ENCODE measurements at places on chromosomes 16 and 17. TPM values are rescaled to one million over a fixed set of nuclear protein-coding genes. Genes with fewer than 3 reads are reported as not detected.

DNA sequence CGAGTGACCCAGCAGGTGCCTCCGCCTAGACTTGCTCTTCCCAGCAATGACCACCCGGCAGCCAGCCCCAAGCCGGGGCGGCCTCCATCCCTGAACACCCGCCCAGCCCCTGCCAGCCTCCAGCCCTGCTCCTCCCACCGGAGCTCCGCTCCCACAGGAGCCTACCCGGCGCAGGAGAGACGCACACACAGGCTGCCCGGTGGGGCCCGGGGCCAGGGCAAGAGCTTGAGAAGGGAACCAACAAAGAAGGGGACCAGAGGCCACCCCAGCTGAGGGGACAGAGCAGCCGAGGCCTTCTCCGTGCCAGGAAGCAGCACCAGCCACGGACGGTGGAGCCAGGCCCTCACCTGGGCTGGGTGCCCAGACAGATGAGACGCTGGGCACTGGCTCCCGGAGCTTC is 13.8 kb downstream of the PKD1 start:
- DNase-seq = no peak

- no peak for DNase-seq
Observed at GRCh38 chr17:73349138-73349537, 37.3 kb upstream of the CDC42EP4 start.

The GPT2 gene
- total RNA-seq = 70.7 TPM

DNA sequence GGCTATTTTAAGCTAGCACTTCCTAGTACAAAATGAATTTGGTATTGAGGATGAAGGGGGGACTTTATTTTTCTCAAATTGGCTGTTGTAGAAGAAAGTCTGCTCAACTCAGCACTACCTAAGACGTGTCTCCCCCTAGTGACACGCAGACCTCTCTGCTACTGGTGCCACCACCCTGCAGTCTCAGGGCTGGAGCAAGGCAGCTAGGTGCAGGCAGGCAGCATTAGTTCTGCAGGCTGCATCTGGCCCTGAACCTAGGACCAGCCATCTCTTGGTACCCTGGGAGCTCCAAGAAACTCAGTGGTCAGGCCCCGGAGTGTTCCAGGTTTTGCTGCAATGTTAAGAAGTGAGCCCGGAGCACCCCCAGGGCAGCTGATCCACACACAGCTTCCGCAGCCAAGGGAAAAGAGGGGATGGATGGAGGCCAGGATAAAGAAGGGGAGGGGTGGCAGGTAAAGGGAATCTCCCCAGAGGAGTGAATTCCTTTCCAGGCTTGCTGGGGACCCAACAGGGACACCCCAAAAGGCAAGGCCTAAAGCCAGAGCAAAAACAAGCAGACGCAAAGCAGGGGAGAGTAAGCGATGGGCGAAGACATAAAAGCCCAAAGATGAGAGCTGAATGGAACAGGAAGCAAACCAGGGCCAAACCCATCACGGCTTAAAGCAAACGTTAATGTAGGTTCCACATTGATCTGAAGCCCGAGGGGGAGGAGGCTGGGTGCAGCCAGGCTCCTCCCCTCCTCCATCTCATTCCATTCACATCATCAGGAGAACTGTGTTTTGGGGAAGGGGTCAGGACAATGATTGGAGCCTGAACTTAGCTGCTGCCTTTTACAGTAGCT is 200.5 kb downstream of the ZFHX3 start:
- DNase-seq = peak; percentile 58

The ACSM2B gene
- total RNA-seq = not detected

DNA sequence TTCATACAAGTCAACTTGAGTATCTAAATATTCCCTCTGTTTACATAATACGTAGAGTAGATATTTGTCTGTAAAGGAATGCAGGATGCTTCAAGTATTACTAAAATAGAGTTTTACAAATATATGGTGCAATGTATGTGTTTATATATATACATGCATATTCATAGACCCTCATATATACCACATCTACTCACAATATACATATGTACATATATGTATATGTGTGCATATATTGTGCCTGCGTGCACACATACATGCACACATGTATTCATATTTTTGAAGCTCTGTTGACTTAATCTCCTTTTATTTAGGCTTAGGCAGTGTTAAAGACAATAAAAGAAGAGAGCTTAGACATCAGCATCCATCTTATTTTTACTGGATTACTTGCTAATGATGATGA is 616.6 kb upstream of the GOT2 start:
- no peak for DNase-seq

- DNase-seq = no peak
Observed at GRCh38 chr17:80224683-80225082, 4.5 kb downstream of the SLC26A11 start.

DNA sequence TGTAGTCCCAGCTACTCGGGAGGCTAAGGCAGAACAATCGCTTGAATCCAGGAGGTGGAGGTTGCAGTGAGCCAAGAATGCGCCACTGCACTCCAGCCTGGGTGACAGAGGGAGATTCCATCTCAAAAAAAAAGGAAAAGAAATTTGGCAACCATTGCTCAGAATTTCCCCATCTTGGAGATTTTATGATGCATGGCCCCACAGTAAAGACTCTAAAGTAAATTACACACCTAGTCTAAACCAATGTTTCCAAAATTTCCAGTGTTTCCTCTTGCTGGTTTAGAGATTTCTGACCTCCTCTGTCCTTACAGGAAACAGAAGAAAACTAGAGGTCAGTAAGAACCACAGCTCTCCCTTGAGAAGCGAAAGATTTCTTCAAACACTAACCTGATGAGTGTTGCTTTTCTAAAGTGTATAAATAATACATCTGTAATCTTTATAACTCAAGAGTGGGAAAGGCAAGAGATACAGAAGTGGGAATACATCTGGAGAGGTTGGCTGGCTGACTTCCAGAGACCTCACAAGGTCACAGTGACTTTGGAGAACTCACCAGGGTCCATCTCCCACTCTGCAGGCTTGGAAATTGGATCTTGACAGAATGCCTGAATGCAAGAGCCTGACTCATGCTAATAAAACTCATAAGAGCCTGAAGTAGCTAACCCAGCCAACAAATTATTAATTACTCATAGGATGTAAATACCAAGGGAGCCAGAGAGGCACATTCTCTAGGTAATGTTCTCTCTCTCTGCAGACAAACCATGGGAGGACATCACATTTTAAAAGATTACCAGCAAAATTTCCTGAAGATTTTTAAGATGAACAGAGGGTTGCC is 8.8 kb downstream of the ADAT1 start:
- DNase-seq = no peak

The SCNN1B gene
- 0.34 TPM for total RNA-seq

The ADAMTS18 gene
- total RNA-seq = 1.7 TPM

The ABCC6 gene
- total RNA-seq = 2.7 TPM

DNA sequence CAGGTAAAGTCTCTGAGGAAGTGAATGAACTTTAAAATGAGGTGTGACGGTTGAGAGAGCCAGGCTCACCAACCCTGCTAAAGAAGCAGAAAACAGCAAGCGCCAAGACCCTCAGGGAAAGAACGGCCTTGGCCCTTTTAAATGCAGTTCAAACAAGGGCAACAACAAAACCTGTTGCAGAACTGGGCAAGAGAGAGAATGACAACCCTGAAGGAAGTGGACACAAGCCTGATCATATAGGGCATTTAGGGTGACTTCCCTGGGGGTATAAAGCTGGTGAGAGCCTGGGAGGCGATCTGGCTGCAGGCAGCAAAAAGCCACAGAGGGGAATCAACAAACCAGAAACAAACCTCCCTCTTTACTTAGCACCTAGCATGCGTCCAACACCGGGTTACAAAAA is 1.0 kb downstream of the CPPED1 start:
- DNase-seq = no peak

The CDRT15L2 gene
- total RNA-seq = not detected

The IL4R gene
- 10.8 TPM for total RNA-seq

GRCh38 chr17:13200671-13201070 is 182.8 kb upstream of the ELAC2 start:
- no peak for DNase-seq

The ZNF624 gene
- 11.2 TPM for total RNA-seq

The CA4 gene
- 0.98 TPM for total RNA-seq

The DHRS7C gene
- not detected for total RNA-seq

- DNase-seq = no peak
Observed at GRCh38 chr16:642189-643049, 791 bp downstream of the MCRIP2 start.

DNA sequence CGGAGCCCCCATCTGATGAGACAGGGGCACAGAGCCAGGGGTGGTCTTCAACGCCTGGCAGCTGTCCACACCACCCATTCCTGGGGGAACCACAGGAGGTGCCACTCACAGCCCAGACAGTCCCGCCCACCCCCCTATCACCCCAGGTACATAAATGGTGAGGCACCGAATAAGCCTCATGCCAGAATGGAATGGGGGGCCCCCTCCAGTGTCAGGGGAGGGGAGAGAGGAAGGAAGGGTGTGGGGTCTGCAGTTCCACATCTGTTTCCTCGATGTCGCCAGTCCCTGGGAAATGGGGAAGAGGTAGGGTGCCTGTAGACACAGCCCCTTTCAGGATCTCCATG is 1.7 kb downstream of the TMC6 start:
- DNase-seq = no peak

DNA sequence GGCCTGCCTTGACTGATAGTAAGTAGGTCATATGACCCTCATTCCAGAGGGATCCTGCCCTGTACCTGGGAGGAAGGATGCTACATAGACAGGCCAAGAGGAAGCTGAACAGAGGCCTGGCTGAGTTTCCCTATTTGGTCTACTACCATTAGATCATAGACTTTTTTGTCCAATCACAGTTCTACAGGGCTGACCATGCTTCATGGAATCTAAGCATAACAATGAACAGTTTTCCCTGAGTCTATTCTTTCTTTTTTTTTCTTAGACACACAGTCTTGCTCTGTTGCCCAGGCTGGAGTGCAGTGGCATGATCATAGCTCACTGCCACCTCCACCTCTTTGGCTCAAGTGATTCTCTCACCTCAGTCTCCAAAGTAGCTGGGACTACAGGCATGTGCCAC is 3.9 kb downstream of the GPR179 start:
- DNase-seq = no peak

The DOC2B gene
- 109 TPM for total RNA-seq

The MTSS2 gene
- 36.2 TPM for total RNA-seq

GRCh38 chr17:77555741-77556291 is 402.7 kb upstream of the TNRC6C start:
- no peak for DNase-seq

DNA sequence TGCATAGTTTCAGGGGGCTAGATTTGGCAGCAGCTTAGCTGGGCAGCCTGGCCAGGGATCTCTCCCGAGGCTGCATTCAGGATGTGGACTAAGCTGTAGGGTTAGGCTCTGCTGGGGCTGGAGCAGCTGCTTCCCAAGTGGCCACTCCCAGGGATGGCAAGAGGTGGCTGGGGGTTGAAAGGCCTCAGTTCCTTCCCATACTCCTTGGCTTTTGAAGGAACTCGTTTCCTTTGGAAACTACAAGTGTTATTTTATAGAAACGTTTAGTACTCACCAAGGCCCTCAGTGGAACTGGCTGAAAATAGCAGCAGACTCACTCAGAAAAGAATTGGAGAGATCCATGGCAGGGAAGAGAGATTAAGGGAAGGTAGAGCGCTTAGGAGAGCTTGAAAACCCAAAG is 76.4 kb downstream of the WWP2 start:
- DNase-seq = no peak

The ASGR1 gene
- 29.0 TPM for total RNA-seq

The GINS2 gene
- 7.1 TPM for total RNA-seq

DNA sequence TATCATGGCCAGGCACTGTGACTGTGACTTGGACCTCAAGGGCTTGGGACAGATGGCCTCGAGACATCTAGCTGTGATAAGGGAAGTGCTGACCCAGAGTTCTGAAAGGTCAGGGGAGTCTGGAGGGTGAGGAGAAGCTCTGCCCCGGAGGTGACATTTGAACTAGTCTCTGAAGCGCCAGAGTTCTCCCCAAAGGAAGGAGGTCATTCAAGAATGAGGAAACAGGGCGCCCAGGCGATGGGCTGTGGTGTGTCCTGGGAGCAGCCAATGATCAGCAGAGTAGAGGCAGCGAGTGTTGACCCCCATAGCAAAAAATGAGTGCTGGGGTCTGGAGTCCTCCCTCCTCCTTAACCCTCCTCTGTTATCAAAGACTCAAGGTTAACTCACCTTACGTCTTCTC is 4.9 kb downstream of the STARD3 start:
- no peak for DNase-seq

- DNase-seq = no peak
Observed at GRCh38 chr16:85240982-85241924, 129.0 kb upstream of the CIBAR2 start.

DNA sequence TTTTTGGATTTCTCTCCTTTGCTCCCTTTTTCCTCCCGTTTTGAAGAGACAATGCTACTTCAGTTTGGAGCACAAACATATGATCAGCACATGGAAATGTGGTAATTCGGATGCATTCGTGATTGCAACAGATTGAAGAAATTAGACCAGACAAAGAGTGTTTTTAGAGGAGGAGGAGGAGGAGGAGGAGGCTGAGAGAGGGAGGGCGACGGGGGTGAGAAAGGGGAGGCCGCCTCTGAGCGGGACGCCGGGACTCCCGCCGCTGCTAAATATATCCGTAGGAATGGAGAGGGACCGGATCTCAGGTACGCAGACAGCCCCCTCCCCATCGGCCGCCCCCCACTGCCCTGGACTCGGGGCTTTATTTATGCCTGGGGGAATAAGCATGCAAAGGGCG is 179.3 kb downstream of the SEC14L1 start:
- DNase-seq = peak; percentile 10

DNA sequence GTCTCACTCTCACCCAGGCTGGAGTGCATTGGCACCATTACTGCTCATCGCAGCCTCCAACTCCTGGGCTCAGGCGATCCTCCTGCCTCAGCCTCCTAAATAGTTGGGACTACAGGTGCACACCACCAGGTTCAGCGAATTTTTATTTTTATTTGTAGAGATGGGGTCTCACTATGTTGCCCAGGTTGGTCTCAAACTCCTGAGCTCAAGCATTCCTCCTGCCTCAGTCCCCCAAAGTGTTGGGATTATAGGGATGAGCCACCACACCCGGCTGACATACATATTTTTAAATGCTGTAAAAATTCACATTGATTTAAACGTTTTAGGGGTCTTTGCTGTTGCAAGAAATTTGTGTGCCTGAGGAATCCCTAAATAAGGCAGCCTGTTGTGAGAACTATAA is 24.8 kb upstream of the SEC14L1 start:
- no peak for DNase-seq

- no peak for DNase-seq
Observed at GRCh38 chr17:9228408-9229159, 207.3 kb downstream of the NTN1 start.

DNA sequence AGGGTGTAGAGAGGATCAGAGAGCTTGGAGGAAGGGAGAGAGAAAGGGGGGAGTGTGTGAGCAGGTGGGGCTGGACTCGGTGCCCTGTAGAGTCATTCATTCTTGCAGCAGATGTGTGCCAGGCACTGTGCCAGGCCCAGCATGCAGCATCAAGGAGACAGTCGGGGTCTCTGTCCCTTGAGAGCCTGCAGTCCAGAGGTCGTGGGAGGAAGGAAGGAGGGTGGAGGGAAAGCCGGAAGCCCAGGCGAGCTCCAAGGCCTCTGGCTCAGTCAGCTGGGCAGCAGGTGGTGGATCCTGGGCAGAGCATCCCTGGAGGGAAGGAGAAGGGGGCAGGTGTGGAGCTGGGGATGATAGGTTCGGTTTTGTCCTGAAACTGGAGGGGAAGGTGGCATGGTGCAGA is 27.5 kb downstream of the EPN2 start:
- no peak for DNase-seq

The PNMT gene
- total RNA-seq = not detected

Measured in glutamatergic neuron (in vitro differentiated cells).